ENCODE measurements at places on chromosomes 12 and 14.
A peak's percentile ranks its signal among the peaks of the same experiment; 100 is the strongest.

DNA sequence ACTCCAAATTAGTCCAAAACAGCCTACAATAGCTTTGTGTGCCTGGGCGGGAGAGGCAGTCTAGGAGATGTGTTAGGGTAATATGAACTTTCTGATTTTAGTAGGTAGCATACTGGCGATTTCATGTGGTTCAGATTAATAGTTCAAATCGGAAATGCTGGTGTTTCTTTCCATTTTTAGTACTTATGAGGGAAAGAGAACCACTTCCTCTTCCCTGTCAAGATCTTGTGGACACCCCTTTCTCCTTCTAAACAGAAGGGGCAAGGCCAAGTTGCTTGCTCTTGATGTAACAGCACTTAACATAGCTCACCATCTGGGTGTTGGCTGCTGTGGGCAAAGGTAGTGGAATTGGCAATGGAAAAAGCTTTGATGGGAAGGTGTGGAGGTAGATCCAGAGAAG, 32.2 kb upstream of the IGF1 start:
- no peak for DNase-seq

DNA sequence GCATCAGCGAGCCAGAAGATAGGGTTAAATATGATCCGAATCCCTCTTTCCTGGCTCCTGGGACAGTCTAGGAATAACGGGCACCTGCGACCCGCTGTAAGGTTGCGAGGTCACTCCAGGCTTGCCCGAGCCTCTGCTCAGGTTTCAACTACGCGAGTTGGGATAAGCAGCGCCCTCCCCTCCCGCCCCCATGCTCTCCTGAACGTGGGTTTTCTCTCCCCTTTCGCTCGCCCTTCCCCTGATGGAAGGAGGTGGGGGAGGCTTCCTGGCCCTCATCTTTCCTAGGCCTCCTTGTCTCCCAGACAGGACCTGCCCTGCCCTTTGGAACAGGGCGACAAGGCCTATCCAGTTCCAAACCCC, 753 bp upstream of the ATP5MC2 start:
- peak; percentile 31 for DNase-seq

DNA sequence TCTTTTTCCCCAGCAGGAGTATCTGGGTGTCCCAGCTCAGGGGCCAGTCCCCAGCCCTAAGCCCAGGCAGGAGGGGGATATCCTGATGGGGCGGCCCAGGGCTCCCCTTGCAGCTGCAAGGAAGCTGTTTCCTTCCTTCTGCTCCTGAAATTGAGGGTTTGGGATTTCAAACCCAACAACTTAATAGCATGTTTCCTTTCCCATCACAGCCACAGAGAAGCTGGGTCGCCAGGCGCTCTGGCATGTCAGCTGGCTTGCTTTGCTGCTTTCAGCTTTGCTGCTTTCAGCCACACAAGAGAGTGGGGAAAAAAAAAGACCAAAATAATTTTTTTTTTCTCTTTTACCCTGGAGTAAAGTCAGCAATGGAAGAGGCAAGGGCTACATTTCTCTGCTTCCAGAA, 30.0 kb downstream of the HVCN1 start:
- no peak for DNase-seq

DNA sequence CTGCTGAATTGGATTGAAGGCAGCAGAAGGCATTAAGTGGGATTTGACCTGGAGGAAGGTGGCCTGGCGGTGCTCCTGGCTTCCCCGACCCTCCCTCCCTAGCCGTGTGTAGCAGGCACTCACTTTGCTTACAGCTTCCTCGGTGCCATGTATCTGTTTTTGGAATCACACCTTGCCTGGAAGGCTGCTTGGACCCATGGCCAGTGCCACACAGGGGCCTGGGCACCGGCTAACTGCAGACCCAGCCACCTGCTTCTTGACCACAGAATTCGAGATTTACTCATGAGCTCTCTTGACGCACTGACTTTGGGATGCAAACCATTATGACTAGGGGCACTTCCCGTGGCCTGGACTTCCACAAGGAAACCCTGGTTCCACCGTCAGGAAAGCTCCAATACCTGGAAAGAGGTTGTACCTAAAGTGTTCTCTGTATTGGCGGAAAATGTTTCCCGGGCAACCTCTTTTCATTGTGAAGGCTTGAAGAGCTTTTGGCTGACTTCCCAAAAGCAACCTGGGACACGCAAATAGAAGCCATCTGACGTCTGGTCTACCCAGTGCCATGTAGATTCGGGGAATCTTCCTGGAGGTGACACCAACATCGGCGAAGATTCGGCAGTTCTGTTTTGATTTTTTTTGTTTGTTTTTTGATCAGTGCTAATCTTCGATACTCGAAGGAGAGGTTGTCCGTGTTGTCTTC, 125.6 kb upstream of the RTL1 start:
- no peak for DNase-seq

DNA sequence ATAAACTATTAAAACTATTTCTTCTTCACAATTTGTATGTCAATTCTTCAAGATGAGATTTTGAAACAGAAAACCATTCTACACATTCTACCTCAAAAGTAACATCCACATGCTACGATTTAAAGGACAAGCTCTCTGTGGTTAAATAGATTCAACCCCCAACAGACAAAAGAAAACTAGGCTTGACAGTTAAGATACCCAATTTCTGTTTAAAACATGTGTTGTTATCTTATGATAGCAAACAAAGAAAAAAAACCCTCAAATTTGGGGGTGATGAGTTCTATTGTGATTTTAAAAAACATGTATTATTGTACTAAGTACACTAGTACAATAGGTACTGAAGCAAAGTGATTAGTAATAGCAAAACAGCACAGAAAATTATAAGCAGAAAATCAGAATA, 33.8 kb downstream of the ATF7 start:
- DNase-seq = no peak

DNA sequence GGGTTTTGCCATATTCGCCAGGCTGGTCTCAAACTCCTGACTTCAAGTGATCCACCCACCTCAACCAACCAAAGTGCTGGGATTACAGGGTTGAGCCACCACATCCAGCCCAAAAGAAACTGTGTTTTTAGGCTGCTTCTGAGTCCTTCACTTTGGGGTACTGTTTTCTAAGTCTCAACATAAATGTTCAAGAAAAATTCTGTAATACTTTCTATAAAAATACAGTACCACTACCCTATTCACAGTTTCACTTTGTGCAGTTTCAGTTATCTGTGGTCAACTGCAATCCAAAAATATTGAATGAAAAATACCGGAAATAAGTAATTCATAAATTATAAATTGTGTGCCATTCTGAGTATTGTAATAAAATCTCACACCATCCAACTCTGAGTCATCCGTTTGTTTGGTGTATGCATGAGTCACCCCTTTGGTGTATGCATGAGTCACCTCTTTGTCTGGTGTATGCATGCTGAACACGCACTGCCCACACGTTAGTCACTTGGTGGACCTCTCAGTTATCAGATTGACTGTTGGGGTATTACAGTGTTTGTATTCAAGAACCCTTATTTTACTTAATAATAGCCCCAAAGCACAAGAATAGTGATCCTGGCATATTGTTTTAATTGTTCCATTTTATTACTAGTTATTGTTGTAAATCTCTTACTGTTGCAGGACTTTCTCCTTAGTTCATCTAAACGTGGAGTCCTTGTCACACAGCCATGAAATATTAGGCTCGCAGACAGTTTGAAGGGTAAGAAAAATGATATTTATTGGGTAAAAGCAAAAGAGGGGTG, 190.2 kb downstream of the FSCB start:
- peak; percentile 55 for DNase-seq

DNA sequence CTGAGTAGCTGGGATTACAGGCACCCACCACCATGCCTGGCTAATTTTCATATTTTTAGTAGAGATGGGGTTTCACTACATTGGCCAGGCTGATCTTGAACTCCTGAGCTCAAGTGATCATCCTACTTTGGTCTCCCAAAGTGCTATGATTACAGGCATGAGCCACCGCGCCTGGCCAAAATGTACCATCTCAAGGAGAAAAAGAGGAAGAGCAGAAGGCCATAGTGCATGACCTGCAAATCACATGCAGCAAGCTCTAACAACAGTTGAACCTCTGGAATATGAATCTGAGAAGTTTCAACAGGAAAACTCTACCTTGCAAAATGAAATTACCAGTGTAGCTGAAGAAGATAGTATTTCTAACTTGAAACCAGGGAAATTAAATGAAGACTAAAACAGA, 17.1 kb upstream of the SERPINA1 start:
- DNase-seq = no peak

DNA sequence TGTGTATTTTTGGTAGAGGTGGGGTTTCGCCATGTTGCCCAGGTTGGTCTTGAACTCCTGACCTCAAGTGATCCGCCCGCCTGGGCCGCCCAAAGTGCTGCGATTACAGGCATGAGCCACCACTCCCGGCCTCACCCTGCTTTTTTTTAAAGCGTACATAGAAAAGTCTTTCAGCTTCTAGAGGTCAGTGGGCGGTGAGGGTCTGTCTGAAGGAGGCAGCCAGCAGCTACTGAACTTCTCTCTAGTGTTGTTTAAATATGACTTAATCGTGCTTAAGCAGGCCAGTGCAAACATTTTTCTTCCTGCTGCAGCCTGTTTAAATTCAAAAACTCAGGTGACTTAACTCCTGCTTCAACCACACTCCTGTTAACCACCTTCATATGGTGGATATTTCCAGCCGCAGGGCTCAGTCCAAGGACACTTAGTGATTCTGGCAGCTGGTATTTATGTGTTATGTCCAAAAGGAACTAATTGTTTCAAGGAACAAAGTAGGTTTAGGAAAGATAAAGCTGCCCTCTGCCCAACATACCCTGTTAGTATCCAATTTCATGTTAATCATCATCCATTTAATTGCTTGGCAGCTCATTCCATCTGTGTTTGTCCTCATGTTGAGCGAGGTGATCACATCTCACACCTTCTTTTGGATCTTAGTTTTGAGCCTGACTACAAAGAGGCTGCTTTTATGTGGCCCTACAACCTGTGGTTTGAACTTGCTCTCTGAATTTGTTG, 2.0 kb downstream of the PRKAB1 start:
- no peak for DNase-seq

- DNase-seq = no peak
These were observed 126.7 kb downstream of the CALM1 start for GRCh38 chr14:90523544-90523943.

DNA sequence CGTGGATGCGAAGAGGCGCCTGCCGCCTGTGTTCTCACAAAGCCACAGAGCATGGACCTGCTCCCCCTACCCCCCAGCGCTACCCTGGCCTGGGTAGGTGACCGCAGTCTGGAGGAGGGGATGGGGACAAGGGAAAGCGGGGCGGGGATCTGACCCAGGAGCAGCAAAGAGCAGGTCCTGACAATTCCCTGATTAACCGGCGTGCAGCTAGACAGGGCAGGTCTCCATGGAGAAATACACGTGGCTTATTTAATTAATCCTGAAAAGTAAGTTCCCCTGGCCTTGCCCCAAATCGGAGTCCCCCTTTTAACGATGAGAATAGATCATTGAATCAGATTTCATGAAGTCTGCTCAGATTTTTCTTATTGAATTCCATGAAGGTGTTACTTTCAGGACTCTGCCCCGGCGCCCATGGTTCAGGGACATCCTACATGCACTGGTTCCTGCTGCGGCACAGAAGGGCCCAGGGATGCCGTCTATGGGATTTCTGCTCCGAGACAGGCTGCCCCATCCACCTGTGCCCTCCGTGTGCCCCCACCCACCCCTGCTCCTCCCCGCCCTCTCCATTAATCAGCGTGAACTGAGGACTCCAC, 251.0 kb upstream of the SFSWAP start:
- DNase-seq = no peak

DNA sequence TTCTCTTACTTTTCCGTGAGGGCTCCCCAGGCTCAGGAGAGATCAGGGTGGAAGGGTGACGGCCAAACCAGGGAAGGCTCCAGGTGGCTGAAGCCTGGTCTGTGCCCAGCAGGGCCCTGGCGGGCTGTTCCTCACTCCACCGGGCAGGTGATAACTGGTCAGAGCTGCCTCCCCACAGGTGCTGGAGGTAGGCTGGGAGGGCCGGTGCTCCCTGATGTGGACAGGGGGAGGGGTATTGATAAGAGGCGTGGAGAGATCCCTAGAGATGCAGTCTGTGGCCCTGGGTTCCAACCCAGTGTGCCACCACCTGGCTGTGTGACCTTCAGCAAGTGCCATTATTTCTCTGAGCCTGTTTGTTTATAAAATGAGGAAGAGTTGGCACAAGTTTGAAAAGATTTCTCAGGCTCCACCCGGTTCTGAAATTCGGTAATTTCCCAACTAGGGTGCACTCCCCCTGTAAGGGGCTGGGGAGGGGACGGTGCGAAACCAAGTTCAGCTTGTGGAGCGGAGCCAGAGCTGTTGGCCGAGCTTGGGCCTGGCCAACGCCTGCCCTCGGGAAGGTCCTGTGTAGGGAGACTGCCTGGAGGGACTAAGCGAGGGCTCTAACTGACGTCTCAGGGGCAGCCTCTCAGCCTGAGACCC, 1.0 kb upstream of the NR4A1 start:
- DNase-seq = no peak

DNA sequence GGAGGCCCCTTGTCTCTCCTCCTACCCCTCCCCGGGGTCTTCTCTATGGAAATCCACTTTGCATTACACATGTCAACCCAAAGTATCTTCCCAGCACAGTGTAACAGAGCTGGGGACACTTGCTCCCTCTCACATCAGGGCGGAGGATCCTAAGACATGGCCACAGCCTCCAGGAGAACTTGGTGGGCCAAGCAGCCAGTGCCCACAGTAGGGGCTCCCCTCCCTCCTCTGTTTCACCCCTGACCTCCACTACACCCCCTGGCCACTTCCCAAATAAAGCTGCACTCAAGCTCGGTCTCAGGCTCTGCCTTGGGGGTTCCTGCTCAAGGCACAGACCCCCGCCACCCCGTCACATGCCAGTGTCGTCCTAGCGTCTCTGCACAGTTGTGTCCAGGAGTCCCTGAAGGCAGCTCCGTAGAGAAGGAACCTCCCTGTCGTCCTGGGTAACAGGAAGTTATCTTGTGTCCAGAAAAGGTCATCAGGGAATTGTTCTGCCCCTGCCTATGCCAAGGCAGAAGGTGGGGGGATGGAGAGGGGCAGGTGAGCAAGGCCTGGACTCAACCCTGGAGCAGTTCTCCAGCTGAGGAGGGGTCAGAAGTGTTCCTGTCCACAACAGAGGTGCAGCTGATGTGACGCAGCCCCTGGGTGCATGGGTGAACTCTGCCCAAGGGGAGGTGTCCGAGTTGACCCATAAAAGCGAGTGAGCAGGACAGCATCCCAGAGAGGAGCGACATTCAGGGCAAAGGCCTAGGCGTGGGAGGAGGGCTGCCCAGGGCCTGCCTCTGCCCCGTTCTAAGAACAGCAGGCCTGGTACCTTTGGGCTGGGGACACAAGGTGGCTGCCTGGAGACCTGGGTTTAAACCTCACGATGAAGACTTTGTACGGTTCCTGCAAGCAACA, 25.5 kb downstream of the DIO3 start:
- DNase-seq = no peak

GRCh38 chr14:88194531-88194930, 128.5 kb downstream of the KCNK10 start:
- no peak for DNase-seq

- no peak for DNase-seq
These were observed 63.2 kb downstream of the KLHL28 start for GRCh38 chr14:44898551-44898950.

- DNase-seq = no peak
These were observed 48.4 kb downstream of the C12orf75 start for GRCh38 chr12:105378911-105379310.

- peak; percentile 60 for DNase-seq
These were observed 260.8 kb downstream of the RASSF9 start for GRCh38 chr12:85575120-85576096.

- DNase-seq = no peak
These were observed 483.8 kb downstream of the NOVA1 start for GRCh38 chr14:26113911-26114640.

GRCh38 chr14:44778604-44779003, 183.1 kb downstream of the KLHL28 start:
- DNase-seq = no peak

GRCh38 chr12:129150721-129151120, 297.4 kb downstream of the GLT1D1 start:
- no peak for DNase-seq

GRCh38 chr12:101969-102878, 35.7 kb downstream of the IQSEC3 start:
- peak; percentile 22 for DNase-seq
